Hepatocyte (in vitro differentiated cells): ENCODE measurements at places on chromosomes 16 and 17.

DNA sequence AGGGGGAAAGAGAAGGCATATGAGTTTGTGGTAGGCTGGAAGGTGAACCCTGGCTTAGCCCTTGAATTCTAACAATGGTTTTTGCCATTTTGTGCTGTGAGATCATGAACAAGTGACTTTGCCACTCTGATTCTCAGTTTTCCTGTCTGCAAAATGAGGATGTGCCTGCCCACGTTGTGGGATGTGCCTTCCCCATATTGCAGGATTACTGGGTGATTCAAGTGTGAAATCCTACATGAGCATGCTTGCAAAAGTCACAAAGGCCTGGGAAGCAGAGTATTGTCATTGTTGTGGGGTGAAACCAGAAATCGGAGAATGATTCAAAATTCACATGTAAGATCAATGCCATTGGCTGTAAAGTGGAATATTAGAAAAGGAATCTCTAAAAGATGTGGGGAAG lies 28.6 kb upstream of the TVP23A start:
- no peak for DNase-seq

DNA sequence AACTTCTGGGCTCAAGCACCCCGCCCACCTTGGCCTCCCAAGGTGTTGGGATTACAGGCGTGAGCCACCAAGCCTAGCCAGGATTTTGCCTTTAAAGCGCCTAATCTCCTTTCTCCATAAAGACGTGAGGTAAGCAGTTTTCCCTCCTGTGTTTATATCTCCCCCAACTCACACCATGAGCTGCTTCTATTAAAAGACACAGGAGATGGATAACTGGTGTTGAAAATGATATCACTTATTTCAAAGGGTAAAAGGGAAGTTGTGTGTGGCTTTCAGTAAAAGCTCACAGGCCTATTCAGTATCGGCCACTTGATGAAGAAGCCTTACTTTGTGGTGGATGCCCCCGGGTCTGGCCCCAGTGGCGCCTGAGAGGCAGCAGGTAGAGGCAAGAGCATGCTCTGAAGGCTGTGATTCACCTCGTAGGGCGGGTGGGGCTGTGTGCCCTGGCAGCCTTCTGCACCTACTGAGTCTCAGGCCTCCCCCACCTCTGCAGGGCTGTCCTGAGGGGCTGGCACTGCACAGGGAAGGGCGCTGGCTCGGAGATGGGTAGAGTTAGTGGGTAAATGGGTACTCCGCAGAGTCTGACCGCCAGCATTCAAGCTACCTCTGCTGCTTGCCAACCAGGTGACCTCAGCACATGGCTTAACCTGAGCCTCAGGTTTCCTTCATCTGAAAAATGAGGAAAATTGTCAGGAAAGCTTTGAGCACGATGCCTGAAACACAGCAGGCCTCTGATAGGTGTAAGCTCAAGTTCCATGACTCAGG lies 146.8 kb downstream of the CLEC16A start:
- DNase-seq: no peak

- no peak for DNase-seq
Measured at GRCh38 chr16:64153718-64154117, 968.1 kb downstream of the CDH11 start.

GRCh38 chr17:30413109-30413508 lies 34.4 kb downstream of the CPD start:
- DNase-seq: no peak

- no peak for DNase-seq
Measured at GRCh38 chr17:48126532-48126850, 18.9 kb downstream of the SNX11 start.

- no peak for DNase-seq
Measured at GRCh38 chr16:60230666-60231065, 1496.5 kb upstream of the GOT2 start.

DNA sequence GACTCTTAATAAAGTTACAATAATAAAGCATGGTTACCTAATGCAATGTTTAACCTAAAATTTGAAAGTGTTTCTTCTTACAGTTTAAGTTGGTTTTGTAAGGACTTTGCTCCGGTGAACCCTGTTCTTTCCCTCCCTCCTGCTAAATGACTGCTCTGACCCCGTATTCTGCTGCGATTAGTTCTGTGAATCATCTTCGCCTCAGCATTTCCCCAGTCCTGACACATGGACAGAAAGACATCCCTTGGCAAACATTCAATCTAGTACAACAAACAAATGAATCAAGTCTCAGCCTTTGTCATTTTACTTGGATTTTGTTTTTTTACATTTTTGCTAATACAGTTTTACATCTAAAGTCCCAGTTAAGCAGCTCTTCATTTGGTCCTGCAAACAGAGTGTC lies 15.4 kb downstream of the KCNJ2 start:
- DNase-seq: peak; percentile 34
